ENCODE measurements at places on chromosomes 5 and 9.
A peak's percentile ranks its signal among the peaks of the same experiment; 100 is the strongest.

GRCh38 chr9:137972355-137972987, 94.9 kb downstream of the CACNA1B start:
- ATAC-seq, result no peak

DNA sequence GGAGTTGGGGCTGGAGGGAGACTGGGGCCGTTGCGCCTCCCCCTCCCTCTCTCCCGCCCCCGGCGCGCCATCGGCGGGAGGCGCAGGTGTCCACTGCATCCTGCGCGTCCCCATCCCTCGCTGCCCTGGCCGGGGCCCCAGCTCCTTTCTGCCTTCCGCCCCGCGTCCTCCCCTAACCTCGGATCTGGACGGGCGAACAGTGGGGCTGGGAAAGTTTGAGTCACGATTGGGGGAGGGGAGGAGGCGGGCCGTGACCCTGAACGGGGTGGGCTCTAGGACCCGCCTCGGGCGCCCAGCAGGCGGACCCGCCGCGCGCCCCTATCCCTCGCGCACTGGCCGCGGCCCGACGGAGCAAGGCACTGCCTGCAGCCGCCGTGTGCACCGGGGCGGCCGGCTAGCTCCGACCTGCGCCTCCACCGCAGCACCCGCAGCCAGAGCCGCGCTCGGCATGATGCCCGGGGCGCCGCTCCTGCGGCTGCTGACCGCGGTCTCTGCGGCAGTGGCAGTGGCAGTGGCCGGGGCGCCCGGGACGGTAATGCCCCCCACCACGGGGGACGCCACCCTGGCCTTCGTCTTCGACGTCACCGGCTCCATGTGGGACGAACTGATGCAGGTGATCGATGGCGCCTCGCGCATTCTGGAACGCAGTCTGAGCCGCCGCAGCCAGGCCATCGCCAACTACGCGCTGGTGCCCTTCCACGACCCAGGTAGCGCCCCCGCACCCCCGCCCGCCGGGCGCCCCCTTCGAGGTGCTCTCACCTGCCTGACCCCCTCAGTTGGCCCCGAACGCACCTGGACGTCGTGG, at the start of gene HMCN2:
Gene HMCN2, plus strand, starts transcription at position 330 of the 805 bp plus-strand sequence. Its CDS starts 119 bp downstream, at position 449.
- ATAC-seq, result peak; percentile 11

- no peak for ATAC-seq
Measured at GRCh38 chr5:163079618-163080017, 357.8 kb upstream of the CCNG1 start.

GRCh38 chr9:93088656-93089015, 7.4 kb upstream of the CARD19 start:
- ATAC-seq, result no peak

DNA sequence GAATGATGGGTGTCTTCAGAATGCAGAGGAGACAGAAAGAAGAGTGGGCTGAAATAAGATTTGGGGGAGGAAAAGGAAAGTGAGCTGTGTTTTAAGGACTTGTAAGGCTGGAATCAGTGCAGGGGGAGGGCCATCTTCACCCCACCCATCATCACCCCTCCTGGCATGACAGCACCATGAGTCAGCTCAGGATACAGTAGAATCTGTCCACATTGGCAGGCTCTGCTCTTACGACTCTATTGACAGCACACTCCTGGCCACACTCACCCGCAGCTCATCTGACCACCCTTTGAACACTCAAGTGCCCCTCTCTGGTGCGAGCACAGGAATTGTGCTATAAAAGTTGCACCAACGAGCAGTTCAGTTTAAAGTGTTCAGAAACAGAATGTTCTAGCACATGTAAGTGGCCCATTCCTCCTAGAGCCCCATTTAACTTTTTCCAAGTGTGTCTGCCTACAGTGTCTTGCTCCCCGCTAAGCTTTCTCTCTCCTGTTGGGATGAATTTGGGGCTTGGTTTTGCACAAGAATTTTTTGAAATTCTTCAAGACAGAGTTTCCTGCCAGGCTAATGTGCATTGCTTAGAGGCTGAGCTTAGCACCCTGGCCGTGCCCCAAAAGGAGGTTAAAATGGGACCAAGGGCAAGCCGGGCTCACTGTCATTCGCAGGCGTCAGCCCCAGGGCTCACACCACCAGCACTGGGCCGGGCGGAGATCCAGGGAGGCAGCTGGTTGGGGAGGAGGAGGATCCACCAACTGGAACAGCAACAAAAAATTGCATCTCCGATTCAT, 12.0 kb downstream of the ADRA1B start:
- peak; percentile 43 for ATAC-seq

DNA sequence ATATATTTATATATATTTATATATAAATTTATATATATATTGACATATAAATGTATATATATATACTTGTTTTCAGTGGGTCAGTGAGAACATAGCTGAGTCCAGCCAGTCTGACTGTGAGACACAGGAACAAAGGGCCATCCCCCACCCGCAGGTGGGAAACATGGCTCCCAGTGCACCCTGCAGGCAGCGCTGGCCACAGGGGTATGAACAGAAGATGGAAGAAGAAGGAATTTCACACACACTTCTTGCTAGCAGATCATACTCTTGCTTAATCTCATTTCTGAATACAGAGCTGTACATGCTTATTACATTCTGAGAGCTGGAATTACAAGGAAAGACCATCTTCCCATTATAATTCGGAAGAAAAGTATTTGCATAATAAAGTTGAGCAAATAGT, 595.4 kb downstream of the IRX1 start:
- no peak for ATAC-seq

DNA sequence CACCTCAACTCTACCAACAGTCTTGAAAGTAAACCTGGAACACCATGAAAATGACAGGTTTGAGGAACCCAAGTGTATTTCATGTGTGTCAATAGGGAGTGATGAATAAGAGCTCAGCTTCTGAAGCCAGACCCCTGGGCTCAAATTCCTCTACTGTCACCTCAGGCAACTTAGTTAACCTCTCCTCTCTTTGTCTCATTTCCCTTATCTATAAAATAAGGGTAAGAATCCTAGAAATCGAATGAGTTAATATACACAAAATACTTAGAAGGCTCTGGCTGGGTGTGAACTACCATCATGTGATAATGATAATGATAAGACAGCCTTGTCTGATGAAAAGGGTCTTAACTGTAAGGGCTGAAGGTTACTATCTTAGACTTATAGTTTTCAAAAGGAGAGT, 66.3 kb downstream of the PIP5K1B start:
- ATAC-seq, result no peak

DNA sequence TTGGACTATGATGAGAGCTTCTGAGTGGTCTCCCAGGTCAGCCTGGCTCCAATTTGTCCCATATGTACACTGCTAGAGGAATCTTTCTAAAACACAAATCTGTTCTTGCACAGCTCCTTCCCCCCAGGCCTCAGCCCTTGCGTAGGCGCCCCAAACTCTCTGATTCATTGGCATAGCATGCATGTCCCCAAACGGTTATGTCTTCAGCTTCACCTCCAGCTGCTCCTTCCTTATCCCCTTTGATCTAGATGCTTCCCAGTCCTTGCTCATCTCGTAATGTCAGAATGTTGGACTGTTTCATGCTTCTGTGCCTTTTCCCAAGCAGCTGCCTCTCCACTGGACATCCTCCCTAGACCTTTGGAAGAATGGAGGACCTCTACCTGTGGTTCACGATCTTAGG, 60.1 kb upstream of the BASP1 start:
- ATAC-seq, result no peak

DNA sequence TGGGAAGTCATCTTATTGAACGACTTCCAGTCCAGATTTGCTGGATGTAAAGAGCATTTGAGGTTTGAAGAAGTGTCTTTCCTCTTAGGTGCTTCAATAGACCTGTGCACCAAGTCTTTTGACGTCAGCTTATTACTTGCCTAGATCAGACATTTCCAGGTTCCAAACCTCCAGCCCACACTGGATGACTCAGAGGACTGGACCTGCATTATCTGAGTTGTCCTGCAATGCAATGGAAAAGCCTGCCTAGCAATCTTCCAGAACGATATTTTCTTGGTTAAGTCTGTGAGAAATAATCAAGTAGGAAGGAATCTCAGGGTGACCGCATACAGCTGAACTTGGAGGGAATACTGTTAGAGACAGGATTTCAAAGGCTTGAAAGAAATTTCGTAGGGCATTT, 147.2 kb upstream of the MOCS2 start:
- no peak for ATAC-seq

DNA sequence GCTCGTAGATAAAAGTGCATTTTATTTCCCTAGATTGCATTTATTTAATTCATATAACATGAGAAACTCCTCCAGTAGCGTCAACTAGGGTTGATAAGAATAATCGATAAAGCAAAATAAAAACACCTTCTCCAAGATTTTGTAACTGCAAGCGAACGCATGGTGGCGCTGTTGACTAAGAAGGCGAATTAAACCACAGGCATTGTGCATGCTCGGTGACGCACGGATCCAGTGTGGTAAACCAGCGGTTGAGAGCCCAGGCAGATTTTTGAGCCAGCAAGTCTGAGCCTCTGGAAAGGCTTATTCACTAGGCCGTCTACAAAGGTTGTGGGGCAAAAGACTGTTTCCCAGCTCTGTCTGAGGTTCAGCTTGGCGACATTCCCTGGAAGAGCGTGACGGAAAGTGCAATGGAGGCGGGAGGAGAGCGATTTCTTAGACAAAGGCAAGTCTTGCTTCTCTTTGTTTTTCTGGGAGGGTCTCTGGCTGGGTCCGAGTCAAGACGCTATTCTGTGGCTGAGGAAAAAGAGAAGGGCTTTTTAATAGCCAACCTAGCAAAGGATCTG, at the start of gene PCDHB3:
Gene PCDHB3, plus strand, starts transcription at position 231 of the 563 bp plus-strand sequence. Its CDS starts 177 bp downstream, at position 408.
- ATAC-seq, result no peak

- no peak for ATAC-seq
Measured at GRCh38 chr5:97624886-97625285, 441.8 kb upstream of the RIOK2 start.

GRCh38 chr9:130263601-130264413, 1.8 kb upstream of the HMCN2 start:
- no peak for ATAC-seq

- no peak for ATAC-seq
Measured at GRCh38 chr9:37859043-37859442, 44.9 kb downstream of the SLC25A51 start.

- peak; percentile 86 for ATAC-seq
Measured at GRCh38 chr5:40437452-40437861, 242.3 kb upstream of the PTGER4 start.

- no peak for ATAC-seq
Measured at GRCh38 chr5:149776361-149777305, 46.5 kb downstream of the PPARGC1B start.

DNA sequence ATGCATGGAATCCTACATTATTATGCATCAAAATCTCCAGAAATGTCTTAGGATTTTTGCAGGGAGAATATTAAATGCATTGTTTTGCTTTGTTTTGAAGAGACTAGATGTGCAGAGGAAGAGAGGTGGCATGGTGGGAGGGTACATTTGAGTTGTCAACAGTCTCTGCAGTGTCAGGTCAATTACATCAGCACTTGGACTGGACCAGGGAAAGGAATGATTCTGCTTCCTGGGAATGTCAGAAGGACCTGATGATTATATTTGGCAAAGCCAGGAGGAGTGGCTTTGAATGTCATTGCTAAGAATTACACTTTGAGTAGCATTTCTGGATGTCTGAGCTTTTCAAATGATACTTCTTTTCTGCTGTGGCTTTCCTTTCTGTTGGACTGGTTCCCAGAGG, 17.5 kb upstream of the TMEFF1 start:
- ATAC-seq, result no peak

DNA sequence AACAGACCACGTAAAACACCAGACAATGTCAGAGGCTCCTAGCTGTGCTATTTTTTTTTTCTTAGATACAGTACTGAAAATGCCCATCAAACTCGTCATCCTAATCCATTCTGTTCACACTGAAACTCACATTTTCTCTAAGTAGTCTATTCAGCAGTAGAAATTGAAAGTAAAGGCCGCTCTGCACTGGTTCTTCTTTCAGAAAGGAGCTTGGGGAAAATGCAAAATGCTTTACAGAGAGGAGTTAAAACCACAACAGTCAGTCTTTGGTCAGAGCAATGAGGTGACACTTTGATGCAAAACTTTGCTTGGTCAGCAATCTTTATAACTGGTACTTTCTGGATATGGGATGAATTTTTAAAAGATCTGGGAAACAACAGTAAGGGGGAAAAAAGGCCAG, 43.8 kb upstream of the SUSD1 start:
- peak; percentile 75 for ATAC-seq

- no peak for ATAC-seq
Measured at GRCh38 chr9:132591244-132591643, 8.8 kb downstream of the BARHL1 start.

DNA sequence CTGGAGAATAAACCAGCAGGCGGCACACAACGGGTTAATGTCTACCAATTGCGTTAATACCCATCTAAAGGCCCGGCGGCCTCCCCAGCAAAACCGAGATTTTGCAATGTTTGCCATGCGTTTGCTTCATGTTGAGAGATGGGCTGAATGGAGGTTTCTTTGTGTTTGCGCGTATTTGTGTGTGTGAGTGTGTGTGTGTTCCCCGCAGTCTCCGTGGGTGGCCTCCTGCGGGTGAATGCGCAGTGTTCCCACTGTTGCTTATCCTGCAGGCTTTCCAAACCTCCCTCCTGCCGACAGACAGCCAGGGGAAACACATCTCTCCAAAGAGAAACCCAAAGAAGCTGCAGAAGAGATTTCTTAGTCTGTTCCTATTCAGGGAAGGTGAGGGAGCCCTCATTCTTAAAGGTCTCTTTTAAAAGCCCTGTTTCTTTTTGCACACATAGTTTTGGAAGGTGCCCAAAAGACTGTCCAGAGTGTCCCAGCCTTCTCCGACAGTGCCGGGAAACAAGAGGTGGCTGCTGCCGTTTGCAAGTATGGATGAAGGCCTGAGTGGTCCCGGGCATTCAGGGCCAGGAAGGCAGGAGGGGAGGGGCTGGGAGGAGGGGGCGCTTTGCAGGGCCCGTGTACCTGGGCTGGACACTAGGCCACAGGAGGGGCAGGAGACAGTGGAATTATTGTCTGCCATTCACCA, 103.8 kb upstream of the ERCC6L2 start:
- ATAC-seq, result no peak

DNA sequence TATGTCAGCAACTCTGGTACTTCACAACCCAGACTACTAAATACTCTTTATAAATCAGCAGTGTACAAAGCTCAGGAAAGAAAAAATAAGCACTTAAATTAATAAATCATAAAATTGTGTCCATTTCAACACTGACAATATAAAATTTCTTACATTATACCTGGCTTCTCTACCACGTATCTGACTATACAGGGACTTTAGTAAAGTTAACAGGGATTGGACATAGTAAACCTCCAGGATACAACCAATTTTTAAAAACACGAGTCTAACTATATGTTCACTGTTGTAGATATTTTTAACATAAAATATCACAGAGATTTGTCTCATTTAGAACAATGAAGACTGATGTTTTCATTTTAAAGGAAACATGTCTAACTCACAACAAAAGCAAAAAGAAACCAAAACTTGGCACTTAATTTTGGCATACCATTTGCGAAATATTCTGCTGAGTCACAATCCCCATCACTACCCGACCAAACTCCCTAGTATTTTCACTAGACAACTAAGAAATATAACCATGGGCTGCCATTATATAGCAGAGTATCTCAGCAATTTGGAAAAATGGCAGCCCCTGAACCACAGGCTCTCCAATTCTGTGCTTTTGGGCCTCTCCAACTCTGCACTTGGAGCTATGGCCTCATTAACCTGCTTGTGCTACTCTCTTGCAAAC, 14.4 kb downstream of the FAM169A start:
- ATAC-seq, result no peak

All from stimulated activated memory B cell treated with anti-CD40 and anti-IgM and Interleukin-4, amounts not matched to agents 10 μg/mL and 1 μg/mL and 100 μg/mL, for 72 hours (primary cell).